ENCODE measurements at places on chromosomes 3 and 15.

GRCh38 chr15:66886241-66886675 is 179.1 kb upstream of the SMAD3 start:
- DNase-seq = no peak

DNA sequence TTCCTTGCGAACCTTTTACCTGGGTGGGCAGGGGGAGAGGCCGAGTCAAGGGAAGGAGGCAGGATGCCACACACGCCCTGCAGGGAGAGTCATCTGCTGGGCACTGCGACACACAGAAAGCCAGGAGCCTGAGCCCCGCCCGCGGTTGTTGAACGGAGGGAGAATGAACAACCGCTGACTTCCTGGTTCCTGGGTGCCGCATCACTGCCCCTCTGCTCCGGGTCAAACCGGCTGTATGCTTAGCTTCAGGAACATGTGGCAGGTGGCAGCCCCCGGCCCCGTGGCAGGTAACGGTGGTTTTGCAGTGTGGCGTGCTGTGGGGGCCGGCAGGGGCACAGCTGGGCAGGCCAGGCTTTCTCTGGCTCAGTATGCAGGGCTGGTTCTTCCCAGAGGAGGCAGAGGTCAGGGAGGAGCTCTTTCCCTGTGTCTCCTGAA is 33.4 kb downstream of the APBA2 start:
- no peak for DNase-seq

DNA sequence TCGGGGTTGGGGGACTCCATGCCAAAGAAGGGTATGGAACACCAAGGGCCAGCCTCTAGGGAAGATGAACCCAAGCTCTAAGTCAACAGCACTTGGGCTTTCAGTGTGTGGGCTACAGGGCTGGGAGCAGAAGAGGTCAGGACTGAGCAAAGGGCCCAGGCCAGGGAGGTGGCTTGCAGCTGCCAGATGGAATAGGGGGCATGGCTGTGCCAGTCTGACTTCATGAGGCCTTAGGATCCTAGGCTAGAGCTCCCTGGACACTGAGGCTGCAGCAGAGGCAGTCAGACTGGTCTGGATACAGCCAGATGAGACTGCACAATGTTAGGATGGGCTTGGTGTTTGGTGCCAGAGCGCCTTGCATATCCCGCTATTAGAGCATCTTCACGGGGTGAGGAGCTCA is 3.8 kb downstream of the RASGRF1 start:
- no peak for DNase-seq

DNA sequence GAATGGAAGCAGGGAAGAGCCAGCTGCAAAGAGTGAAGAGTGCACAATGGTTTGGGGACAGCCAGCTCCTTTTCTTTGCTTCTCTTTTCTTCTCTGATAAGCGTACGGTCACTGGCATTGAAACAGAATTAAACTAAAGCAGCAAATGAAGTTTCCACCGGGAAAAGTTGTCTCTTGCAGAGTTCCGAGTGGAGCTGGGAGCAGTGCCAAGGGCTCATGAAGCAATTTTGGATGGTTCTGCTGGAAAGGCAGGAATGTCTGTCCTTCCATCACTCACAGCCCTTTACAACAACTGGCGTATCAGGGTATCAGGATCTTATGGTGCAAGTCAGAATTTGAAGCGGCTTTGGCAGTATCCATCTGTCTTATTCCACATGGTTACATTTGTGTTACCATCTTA is 1042.9 kb downstream of the NTRK3 start:
- DNase-seq = no peak

DNA sequence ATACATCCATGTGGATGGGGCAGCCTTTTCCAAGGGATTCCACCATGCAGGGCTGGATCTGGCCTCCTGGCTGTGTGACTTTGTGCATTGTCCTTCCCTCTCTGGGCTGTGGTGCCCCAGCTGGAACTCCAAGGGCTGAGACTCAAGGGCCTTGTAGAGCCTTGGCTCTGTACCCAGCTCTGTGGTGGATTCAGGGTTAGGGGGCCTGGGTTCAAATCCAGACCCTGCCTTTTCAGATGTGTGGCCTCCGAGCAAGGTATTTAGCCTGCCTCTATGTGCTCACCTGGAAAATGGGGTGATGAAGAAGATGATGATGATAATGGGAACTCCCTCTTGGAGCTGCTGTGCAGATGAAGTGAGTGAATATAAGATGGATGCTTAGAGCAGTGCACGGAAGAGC is 161.9 kb downstream of the WNT7A start:
- no peak for DNase-seq

GRCh38 chr3:17070161-17070959 is 185.6 kb downstream of the PLCL2 start:
- DNase-seq = no peak

GRCh38 chr3:5428607-5429516 is 241.4 kb downstream of the EDEM1 start:
- DNase-seq = no peak

GRCh38 chr3:176951586-176952292 is 245.5 kb downstream of the TBL1XR1 start:
- DNase-seq = no peak

DNA sequence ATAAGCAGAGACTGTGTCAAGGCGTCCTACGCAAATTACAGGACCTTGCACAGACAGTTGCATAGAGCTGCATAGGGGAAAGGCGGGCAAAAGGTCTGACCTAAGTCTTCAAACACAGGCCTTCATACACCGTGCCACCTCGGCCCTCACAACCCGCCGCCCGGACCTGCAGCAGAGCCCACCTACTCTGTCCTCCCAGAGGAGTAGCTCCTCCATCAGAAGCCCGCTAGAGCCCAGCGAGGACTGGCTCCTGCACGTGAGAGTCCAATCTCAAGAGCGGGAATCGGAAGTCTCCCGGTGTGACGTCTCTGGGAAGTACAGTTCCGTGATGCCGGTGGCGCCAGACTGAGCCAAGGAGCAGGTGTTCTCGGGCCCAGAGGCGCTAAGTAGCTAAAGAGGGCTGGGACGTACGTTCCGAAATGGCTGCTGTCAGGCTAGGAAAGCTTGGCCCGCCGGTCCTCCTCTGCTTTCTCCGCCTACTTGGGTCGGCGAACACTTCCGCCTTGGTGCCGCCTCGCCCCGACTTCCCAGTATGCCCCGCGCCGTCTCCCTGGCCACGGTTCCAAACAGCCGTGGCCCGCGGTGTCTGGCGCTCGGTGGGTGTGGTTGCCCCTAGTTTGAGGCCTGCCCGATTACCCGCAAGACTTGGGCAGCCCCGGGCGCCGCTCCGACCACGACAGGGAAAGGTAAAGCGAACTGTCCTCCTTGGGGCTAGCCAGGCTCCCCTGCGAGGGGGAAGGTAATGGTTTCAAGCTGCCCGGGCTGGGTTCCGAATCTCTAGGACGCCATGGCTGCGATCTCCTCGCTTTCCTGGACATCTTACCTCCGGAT is at the start of the genes ASTE1 and NEK11:
Gene ASTE1 (minus strand): TSS at position 505 of the 831 bp plus-strand sequence. CDS start 1,519 bp downstream, outside the sequence.
Gene NEK11 (plus strand): TSS at position 557 of the 831 bp plus-strand sequence. CDS start 2,832 bp downstream, outside the sequence.
- DNase-seq = peak; percentile 85

- no peak for DNase-seq
Measured at GRCh38 chr15:73305331-73306211, 63.2 kb downstream of the HCN4 start.

DNA sequence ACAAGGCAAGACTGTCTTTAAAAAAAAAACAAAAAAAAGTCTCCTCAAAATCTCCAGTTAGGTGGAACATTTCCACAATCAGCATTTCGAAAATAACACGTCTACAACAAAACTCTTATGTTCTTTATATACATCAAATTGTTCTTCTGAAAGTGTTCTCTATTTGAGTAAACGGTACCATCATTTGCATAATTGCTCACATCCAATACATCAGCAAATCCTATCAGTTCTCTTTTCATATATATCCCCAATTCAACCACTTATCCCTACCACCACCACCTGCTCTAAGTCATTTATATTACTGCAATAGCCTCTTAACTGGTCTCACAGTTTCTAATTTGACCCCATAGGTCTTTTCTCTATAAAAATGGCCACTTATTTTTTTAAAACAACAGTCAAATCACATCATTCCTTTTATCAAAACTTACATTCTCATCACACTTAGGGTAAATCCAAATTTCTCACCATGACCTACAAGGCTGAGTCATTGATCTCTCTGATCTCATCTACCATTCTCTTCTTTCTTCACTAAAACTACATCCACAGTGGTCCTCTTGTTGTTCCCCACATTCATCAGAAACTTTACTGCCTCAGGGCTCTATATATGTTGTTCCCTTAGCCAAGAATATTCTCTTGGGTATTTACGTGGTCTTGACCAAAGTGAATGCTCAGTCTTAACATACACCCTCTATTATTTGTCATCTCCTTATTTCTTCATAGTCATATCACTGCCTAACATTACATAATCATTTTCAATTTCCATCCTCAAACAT is 237.0 kb downstream of the SCAPER start:
- DNase-seq = no peak

- DNase-seq = no peak
Measured at GRCh38 chr15:58523634-58524033, 91.8 kb downstream of the LIPC start.

GRCh38 chr3:125054449-125055329 is 1.1 kb downstream of the HEG1 start:
- DNase-seq = no peak

DNA sequence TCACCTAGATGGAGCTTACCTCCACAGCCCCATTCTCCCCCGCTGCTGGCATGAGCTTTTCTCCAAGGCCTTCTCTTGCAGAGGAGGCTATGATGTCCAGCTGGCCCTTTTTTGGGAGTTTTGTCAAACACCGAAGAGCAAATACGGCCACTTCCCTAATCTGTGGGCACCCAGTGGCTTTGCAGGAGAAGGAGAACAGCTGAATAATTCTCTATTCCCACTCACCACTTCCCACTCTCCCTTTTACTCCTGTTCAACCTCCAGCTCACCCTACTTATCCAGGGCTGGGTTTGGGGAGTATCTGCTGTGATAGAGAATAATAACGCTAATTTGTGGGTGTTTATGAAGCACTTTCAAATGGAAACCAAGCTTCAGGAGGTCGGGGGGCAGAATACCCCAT is 93.0 kb downstream of the AAGAB start:
- DNase-seq = no peak

DNA sequence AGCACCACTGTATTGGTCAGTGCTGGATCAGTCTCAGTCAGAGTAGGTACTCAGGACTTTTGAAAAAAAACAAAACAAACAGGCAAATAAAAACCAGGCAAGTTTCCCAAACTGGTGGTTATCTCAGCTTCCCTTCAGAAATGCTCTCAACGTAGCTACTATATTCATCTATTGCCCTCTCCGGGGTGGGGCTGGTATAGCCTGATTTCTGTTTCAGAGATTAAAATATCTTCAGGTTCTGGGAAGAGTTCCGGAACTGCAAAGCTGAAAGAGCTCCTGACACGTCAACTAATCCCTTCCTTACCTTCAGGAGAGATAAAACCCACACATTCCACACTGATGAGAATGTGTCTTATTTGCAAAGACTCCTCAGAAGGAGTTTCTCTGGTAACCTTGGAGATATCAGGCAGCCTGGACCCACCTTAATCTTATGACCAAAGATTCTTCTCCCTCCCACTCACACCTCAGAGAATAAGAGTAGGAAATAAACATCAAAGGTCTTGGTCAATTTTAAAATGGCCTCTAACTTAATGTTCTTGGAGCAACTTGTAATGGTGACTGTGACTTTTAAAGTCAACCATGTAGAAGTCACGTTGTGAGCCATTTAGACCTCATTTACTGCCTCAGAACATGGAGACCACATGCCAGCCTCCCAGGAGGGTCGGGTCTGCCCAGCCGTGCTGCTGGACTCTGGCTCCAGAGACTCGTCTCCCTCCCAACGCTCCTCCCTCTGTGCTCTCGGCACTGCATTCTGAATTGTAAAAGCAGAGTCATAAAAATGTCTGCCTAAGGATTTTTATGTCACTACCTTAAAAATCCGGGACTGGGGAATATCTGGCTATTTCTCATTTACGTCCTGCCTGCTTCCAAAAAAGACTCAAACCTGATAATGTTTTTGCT is 53.8 kb downstream of the CDCP1 start:
- DNase-seq = no peak

GRCh38 chr15:61014698-61015097 is 214.4 kb downstream of the RORA start:
- no peak for DNase-seq

- no peak for DNase-seq
Measured at GRCh38 chr15:41278319-41278718, 47.3 kb downstream of the CHP1 start.

DNA sequence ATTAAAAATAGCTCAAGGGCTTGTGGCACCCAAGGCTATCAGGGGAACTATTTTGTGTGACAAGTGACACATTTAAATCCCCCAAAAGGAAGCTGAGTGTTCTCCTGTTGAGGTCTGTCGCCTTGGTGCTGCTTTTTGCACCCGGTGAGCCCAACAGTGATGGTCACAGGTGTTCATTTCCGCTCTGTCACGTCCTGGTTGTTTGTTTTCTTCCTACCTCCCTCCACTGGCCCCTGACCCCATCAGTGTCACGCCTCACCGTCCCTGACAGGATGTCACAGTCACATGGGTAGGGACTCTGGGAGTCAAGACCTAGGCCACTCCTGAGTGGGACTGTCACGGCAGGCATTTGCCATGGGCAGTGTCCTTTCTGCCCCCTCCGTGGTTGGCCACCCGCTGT is 11.2 kb downstream of the SLCO3A1 start:
- no peak for DNase-seq

DNA sequence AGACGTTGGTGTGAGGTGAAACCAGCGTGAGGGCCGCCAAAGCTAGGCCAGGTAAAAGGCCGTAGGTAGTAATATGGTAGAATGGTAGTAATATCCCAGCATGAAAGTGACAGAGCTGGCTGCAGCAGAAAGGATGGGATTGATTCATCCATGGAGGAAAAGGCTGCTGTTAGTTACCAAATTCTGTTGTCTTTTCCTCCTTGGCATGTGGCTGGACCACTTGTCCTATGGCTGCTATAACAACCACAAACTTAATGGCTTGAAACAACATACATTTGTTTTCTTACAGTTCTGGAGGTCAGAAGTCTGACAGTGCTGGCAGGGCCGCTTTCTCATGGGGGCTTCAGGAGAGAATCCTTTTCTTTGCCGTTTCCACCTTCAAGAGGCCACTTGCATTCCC is 47.8 kb upstream of the CHST2 start:
- DNase-seq = no peak

GRCh38 chr15:94258246-94258645 is 26.9 kb downstream of the MCTP2 start:
- no peak for DNase-seq

DNA sequence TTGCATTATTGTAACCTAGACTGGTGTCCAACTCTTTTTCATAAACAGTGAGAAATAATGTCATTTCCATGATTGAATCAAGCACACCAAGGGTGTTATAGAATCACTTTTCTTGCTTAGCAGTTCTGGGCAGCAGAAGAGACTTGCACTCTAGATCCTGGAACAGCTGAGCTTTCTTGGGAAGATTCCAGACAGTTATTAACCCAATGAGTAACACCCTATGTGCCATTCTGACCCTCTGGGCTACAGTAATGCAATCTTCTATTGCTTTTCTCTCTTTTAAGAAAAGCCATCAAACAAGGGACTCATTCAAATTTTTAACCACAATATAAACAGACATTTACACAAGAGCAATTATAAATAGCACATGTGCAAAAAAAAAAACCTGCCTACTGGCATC is 39.3 kb upstream of the USP3 start:
- no peak for DNase-seq

GRCh38 chr3:134904241-134904771 is 109.2 kb downstream of the EPHB1 start:
- no peak for DNase-seq

GRCh38 chr3:116443191-116443661 is 2.1 kb downstream of the LSAMP start:
- no peak for DNase-seq

GRCh38 chr3:169278667-169279066 is 384.8 kb downstream of the MECOM start:
- no peak for DNase-seq

GRCh38 chr3:24951180-24951579 is 456.5 kb upstream of the THRB start:
- DNase-seq = no peak

- no peak for DNase-seq
Measured at GRCh38 chr3:66165660-66166059, 55.1 kb upstream of the SLC25A26 start.

- DNase-seq = no peak
Measured at GRCh38 chr15:92277776-92278175, 115.9 kb upstream of the ST8SIA2 start.
